ENCODE measurements at places on chromosomes 3 and 15. TPM values are rescaled to one million over a fixed set of nuclear protein-coding genes. Genes with fewer than 3 reads are reported as not detected.

- DNase-seq: no peak
- H3K36me3 ChIP-seq: no peaks in the 10 kb centered on the region
- no peaks in the 10 kb centered on the region for H3K27me3 ChIP-seq
- H3K27ac ChIP-seq: no peak overlapping the region
Measured at GRCh38 chr3:140394488-140395133, 283.3 kb upstream of the TRIM42 start.

DNA sequence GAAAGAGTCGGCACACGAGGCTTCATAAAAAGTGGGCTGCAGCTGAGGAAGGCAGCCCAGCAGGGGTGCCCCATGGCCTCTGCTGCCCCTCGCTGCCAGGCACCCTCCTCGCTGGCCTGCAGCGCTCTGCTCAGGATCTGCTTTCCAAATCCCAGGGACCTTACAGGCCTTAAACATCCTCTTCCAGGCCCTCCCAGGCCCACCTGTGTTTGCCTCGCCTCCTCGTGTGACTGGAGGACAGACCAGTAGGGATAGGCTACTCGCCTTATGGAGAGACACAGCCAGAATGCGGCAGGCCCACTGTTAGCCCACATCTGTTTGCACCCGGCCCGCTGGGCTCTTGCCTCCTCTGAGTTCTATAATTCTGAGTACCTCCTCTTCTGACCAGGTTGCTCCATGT is 124.5 kb upstream of the PLXNA1 start:
- no peak for DNase-seq
- no peaks in the 10 kb centered on the region for H3K36me3 ChIP-seq
- no peaks in the 10 kb centered on the region for H3K4me1 ChIP-seq
- H3K27me3 ChIP-seq: no peaks in the 10 kb centered on the region

GRCh38 chr15:78407608-78408354 is 30.2 kb upstream of the IREB2 start:
- no peak for DNase-seq
- no peaks in the 10 kb centered on the region for H3K4me1 ChIP-seq
- H3K27me3 ChIP-seq: no peaks in the 10 kb centered on the region
- no peak overlapping the region for H3K4me3 ChIP-seq

DNA sequence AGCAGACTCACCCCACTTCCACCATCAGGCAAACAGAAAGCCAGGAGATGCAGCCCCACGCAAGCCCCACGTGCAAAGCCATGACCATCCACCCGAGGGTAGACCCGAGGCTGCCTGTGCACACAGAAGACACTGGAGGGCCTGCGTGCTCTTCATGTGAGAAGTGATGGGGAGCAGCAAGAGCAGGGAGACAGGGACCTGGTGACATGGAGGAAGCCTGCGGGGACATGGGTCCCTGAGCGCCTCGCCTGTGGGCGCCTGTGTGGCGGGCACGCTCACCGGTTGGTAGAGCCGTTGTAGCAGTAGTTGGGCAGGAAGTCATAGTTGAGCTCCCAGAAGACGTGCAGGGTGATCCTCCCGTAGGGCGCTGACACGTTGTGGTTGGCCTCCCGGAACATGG is 65.0 kb downstream of the NIPA2 start:
- H3K27me3 ChIP-seq: no peaks in the 10 kb centered on the region
- DNase-seq: peak; percentile 50
- H3K4me3 ChIP-seq: no peak overlapping the region
- H3K27ac ChIP-seq: no peak overlapping the region
- no peaks in the 10 kb centered on the region for H3K4me1 ChIP-seq
- no peaks in the 10 kb centered on the region for H3K36me3 ChIP-seq

DNA sequence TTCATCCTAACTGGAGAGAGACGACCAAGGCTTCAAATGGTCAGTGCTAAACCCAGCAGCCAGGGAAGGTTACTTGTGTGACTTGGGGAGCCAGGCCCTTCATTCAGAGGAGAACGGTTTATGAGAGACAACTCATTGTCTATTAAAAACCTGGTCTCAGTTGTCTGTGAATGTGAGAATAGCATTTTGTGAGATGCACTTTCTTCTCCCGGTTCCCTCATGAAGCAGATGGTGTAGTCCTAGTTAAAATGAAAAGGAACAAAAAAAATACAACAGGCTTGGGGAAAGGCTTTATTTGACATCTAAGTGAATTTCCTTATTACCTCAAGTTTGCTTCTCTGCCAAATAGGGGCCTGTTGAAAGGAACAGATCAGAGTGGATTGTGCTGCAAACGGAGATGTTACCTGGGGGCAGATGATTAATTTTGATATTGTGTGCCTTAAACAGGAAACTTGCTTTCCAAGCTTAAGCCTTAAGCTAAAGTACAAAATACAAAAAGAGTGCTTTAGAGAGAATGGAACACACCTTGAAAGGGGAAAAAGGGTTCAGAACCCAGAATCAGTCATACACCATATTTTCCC is 202.7 kb upstream of the BHLHE40 start:
- no peak overlapping the region for H3K4me3 ChIP-seq
- H3K27me3 ChIP-seq: no peaks in the 10 kb centered on the region
- no peak for DNase-seq

Gene CPLX3
- 5.2 TPM for total RNA-seq

- no peak for DNase-seq
- no peak overlapping the region for H3K4me3 ChIP-seq
- no peaks in the 10 kb centered on the region for H3K36me3 ChIP-seq
- no peaks in the 10 kb centered on the region for H3K4me1 ChIP-seq
- H3K27ac ChIP-seq: no peak overlapping the region
Measured at GRCh38 chr15:68494573-68495110, 62.7 kb upstream of the ITGA11 start.

Gene NEK11
- total RNA-seq: 2.6 TPM

GRCh38 chr3:127730171-127730570 is 57.4 kb downstream of the ABTB1 start:
- H3K27me3 ChIP-seq: no peaks in the 10 kb centered on the region
- peaks cover 14% of the 10 kb centered on the region for H3K36me3 ChIP-seq
- H3K4me1 ChIP-seq: peaks cover 86% of the 10 kb centered on the region

- H3K36me3 ChIP-seq: peaks cover 23% of the 10 kb centered on the region
- H3K27me3 ChIP-seq: no peaks in the 10 kb centered on the region
- DNase-seq: no peak
- H3K4me1 ChIP-seq: peaks cover 33% of the 10 kb centered on the region
- H3K27ac ChIP-seq: peak overlapping the region; percentile 90
- no peak overlapping the region for H3K4me3 ChIP-seq
Measured at GRCh38 chr3:155083313-155083905, 3.3 kb downstream of the MME start.

GRCh38 chr3:185279587-185280138 is 25.8 kb upstream of the EHHADH start:
- no peak overlapping the region for H3K4me3 ChIP-seq
- H3K27me3 ChIP-seq: no peaks in the 10 kb centered on the region
- DNase-seq: no peak
- no peak overlapping the region for H3K27ac ChIP-seq
- H3K4me1 ChIP-seq: peaks cover 4% of the 10 kb centered on the region

Gene GOLGA8J
- not detected for total RNA-seq

DNA sequence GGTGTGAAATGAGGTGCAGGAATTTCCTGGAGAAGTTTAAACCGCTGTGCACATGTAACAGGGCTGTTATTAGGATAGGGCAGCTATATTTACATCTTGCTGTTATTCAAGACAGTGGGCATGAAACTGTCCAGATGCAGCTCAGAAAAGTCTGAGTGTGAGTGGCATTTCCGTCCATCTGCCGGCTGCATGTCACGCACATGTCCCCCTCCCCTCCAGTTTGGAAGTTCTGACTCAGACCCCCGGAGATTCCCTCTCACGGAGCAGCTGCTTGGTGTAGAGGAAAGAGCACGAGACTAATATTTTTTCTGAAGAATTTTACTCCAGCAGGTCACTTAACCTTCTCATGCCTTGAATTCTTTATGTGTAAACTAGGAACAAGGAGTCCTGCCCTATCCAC is 69.8 kb downstream of the FEM1B start:
- H3K27me3 ChIP-seq: no peaks in the 10 kb centered on the region
- no peak overlapping the region for H3K27ac ChIP-seq
- no peak for DNase-seq
- H3K4me1 ChIP-seq: no peaks in the 10 kb centered on the region
- no peaks in the 10 kb centered on the region for H3K36me3 ChIP-seq
- no peak overlapping the region for H3K4me3 ChIP-seq

Gene LSAMP
- total RNA-seq: not detected

DNA sequence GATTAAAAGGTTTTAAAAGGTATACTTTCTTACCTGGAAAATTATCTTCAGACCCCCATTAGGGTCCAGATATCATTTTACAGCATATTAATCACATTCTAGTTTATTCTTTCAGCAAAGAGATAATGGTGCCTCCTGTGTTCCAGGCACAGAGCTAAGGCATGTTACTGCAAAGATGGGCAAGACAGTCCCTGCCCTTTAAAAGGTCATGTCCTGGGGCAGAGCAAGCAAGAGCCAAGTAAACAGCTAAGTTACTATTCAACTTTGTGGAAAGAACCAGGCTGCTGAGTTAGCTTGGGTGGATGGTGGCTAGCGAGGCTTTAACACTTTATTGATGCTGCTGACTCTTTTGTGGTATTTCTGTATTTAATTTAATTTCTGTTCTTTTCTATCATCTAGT is 75.0 kb downstream of the LRRC28 start:
- H3K36me3 ChIP-seq: no peaks in the 10 kb centered on the region
- no peaks in the 10 kb centered on the region for H3K4me1 ChIP-seq
- H3K27ac ChIP-seq: no peak overlapping the region
- DNase-seq: no peak

Gene MESP2
- total RNA-seq: not detected

DNA sequence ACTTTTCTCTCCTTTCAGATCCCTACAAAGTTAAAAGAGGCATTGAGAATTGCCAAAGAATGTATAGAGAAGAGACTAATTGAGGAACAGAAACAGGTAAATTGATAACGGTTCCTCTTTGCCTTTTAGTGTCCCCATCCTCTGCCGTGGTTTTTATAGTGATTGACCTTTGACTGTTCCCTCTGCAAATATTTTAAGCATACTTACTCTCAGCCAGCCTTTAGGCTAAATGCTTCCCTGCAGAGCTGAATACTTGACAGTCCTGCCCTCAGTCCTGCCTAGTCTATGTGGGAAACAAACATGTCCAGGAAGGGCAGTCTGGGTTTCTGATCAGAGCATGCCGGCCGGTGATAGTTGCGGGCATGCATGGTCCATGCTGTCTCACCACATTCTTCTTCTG is 24.7 kb downstream of the PDHB start:
- H3K27ac ChIP-seq: peak overlapping the region; percentile 61
- peaks cover 56% of the 10 kb centered on the region for H3K4me1 ChIP-seq
- no peaks in the 10 kb centered on the region for H3K27me3 ChIP-seq
- no peak overlapping the region for H3K4me3 ChIP-seq
- no peak for DNase-seq
- peaks cover 70% of the 10 kb centered on the region for H3K36me3 ChIP-seq

Measured in Karpas-422 (cell line).